ENCODE measurements at places on chromosomes 12 and 14. TPM values are rescaled to one million over a fixed set of nuclear protein-coding genes. Genes with fewer than 3 reads are reported as not detected.

FITM1 gene
- 3.6 TPM for polyA plus RNA-seq

DNA sequence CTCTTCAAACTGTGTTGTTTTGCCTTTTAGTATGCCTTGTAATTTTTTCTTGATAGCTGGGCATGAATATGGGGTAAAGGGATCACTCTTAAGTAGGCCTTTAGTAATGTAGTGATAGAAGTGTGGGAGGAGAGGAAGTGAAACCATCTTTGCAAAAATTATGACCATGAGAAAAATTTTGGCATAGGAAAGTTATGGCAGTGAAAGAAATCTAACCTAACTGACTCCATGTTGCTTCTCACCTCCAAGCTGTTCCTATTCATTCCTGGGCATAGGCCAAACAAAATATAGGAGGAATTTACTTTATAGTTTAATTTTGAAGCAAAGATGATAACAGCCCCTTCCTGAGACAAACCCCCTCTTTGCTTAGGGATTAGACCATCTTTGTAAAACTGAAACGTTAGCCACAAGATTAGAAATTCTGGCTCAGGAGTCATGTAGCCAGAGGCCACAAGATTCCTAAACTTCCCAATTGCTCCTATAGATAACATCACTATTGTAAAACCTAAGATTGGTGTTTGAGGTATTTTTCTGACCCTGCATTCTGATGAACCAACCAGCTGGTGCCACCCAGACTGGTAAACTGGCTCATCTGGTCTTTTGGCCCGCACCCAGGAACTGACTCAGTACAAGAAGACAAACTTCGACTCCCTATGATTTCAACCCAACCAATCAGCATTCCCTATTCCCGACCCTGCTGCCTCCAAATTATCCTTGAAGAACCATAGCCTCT is 45.8 kb downstream of the CRADD start:
- H3K4me3 ChIP-seq, result no peak overlapping the region
- H3K4me1 ChIP-seq, result peaks cover 28% of the 10 kb centered on the region
- H3K36me3 ChIP-seq, result no peaks in the 10 kb centered on the region
- DNase-seq, result no peak
- H3K27ac ChIP-seq, result no peak overlapping the region

GRCh38 chr12:130481392-130481879 is 143.7 kb downstream of the PIWIL1 start:
- H3K4me1 ChIP-seq, result no peaks in the 10 kb centered on the region
- H3K4me3 ChIP-seq, result no peak overlapping the region
- H3K27ac ChIP-seq, result no peak overlapping the region
- no peak for DNase-seq
- peaks cover 2% of the 10 kb centered on the region for H3K27me3 ChIP-seq

DNA sequence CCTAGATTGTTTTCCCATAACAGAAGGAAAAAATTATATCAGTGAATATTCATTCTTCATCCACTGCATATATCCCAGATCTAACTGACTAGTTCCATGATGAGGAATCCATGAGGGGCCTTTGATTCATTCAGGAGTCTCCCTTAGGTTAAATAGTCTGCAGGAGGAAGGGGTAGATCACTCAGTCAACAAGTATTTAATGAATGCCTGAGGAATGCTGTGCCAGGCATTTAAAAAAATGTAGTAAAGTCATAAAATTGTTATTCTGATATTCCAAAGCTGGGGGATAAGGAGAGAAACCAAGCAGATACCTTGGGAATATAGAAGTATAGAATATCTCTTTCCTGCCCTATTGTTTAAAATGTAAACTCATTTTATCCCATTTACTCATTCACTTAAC is 216.2 kb upstream of the CAND1 start:
- no peak for DNase-seq
- no peaks in the 10 kb centered on the region for H3K27me3 ChIP-seq
- H3K27ac ChIP-seq, result no peak overlapping the region
- no peaks in the 10 kb centered on the region for H3K4me1 ChIP-seq
- no peak overlapping the region for H3K4me3 ChIP-seq
- H3K36me3 ChIP-seq, result no peaks in the 10 kb centered on the region

DNA sequence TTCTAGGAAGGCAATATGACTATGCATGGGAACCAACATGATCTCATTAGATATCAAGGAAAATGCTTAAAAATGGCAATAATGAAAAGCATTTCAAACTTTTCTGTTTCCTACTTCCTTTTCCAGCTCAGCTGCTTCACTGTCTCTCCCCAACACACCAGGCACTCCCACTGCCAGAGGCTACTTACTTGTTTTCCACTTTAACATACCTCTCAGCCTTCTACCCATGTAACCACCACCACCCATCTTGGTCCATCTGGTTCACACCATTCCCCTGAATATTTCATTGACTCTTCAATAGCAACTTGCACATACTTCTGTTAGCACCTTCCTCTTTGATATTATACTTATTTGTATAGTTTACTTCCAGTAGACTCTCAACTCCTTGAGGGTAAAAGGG is 168.3 kb upstream of the NPAS3 start:
- H3K27me3 ChIP-seq, result no peaks in the 10 kb centered on the region
- no peaks in the 10 kb centered on the region for H3K36me3 ChIP-seq
- H3K4me1 ChIP-seq, result no peaks in the 10 kb centered on the region
- DNase-seq, result no peak
- H3K4me3 ChIP-seq, result no peak overlapping the region
- H3K27ac ChIP-seq, result no peak overlapping the region

DNA sequence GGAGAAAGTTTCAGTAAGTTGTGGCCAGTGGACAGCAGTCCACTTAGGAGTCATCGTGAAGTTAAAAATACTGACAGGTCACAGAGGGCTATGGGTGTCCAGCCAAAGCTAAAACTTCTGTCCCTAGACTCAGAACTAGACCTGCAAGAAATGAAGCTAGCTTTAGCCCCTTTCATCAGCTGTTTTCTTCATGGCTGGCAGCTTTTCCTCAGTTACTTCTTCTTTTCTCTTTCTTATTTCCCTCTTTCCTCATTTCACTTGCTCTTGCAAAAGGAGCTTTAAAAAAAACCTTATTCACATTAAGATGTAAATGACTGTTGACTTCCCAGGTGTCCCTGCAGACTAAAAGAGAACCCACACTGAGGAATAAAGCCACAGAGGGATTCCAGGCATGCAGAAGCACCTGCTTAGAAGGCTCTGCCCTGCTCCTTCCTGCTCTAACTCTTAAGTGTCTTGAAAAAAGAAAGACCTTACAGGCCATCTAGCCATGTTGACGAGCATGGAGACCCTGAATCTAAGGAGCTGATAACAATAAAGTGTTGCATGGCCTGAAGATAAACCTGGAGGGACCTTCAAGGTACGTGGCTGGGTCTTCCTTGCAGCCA is 69.7 kb upstream of the CCND2 start:
- no peak for DNase-seq
- H3K4me1 ChIP-seq, result no peaks in the 10 kb centered on the region
- H3K36me3 ChIP-seq, result no peaks in the 10 kb centered on the region
- no peak overlapping the region for H3K4me3 ChIP-seq
- H3K27ac ChIP-seq, result no peak overlapping the region
